ENCODE measurements at places on chromosomes 6 and 20.

- peak; percentile 46 for DNase-seq
Observed at GRCh38 chr6:63272397-63272796, 47.4 kb downstream of the LGSN start.

GRCh38 chr6:147768969-147769368, 260.5 kb downstream of the SAMD5 start:
- no peak for DNase-seq

DNA sequence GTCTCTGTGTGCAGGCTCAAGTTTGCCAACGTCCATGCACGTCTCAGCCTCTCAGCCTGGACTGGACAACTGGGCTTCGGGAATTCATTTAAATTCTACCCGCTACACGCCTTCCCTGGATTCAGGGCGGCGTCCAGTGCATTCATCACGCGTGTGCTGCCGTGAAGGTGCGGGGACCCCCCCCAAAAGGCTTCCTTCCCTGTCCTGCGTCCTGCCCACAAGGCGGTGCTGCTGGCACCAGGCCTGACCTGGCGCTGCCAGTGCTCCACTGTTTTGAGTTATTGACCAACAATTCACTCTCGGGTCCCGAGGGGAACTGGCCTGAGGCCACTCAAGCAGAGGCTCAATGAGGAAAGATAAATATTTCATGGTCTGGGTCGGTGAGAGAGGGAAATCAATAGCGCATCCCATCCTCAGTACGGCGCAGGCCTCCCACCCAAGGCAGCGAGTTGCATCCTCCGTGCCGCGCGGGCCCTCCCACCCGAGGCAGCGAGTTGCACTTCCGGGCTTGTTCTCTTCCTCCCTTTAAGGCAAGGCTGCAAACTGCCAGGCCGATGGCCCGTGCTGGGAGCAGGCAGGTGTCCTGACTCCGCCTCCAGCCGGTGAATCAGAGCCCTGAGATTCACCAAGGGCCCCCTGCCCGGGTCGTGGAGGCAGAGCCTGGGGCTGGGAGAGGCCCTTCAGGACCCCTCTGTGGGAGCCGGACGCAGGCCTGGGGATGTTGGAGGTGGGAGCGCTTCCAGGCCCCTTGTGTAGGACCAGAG, 22.8 kb upstream of the BHLHE23 start:
- DNase-seq = no peak

DNA sequence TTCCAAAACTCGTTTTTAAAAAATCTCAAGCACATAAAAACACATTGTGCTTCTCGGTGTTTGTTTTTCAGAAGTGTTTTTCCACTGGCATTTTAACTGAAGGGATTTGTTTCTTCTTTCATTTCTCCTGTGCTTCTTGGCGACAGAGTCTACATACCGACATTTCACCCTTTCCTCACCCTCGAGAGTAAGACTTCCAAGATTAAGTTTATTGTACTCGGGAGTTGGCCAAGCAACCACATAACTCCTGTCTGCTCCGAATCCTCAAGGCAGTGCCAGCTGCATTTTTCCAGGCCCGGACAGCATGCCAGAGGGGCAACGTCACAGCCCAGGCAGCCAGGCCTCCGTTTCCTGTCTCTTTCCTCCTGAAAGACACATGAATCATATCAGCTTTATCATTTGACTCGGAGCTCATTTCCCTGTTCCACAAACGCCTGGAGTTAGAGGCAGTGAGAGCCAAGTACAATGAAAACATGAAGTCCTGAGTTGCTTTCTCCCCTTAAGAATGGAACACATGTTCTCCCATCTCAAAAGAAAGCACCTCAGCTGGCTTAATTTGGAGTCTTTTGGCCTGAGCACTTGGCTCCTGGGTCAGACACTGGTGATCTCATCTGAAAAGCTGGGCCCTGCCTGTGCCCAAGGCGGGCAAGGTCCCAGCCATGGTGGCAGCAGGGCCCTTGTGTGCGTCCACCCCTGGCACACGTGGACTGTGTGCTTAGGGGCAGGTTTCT, 23.2 kb upstream of the FAM50B start:
- DNase-seq = peak; percentile 93

GRCh38 chr6:17640477-17640917, 40.4 kb downstream of the FAM8A1 start:
- DNase-seq = no peak

DNA sequence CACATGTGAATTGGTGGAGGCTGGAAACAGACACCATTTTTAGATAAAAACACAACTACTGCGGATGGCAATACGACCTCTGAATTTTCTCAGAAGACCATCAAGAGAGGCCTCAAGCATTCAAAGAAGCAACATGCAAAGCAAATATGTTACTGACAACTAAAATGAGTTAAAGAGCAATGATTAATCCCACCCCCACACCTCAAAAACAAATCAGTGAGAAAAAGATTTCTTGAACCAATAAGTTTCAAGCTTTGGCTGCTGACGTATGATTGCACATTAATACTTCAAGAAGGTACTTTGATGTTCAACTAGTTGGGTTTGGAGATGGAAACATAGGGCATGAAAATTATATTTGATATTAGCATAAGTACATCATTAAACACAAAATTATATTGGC, 982 bp downstream of the MMUT start:
- DNase-seq = peak; percentile 12

DNA sequence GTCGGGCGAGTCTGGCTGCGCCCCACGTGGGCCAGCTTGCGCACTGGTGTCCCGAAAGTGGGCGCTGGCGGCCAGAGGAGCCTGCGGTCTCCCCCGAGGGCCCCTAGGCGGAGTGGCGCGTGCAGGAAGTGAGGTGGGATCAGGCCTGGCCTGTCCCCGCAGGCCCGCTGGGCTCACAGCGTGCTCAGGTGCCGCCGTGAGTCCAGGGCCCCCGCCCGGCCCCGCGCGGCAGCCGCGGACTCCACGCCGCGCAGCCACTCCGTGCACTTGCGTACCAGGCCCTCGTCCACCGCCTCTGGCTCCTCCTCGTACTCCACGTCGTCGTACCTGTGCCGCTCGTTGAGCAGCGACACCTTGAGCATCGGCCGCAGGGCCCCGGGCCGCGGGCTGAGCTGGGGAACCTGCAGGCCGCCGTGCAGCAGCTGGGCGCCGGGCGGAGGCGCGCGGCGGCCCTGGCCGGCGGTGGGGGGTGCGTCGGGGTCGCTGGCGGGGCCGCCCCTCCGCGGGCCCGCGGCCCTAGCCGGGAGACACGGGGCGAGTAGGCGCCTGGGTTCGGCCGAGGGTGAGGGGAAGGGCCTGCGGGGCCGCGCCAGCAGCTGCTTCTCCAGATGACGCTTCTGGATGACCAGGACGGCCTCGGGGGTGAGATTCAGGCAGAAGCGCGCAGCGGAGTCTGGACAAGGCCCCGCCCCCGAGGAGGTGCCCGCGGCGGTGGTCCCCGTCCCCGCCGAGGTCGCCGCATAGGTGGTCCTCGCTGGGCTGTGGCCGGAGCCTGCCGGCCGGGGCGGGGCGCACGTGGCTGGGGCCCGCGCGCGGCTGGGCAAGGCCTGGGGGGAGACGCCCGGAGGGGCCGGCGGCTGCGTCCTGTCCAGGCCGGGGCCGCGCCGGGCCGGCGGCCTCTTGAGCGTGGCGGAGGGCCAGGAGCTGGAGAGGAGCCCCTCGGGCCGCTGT, 835 bp downstream of the PRR18 start:
- no peak for DNase-seq

DNA sequence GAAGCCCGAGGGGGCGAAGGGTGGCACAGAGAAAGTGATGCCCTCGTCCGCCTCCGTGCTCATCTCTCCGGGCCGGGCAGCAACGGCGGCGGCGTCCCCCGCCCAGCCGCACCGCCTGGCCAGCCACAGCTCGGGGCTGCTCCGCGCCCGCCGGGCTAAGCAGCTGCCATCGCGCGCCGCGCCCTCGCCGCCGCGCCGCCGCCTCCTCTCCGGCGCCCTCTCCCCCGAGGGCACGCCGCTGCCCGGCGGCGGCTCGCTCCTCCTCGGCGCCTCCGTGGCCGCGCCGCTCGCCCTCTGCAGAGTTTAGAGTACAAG, 225 bp downstream of the MAP3K5 start:
- no peak for DNase-seq

GRCh38 chr6:42210551-42210950, 7.1 kb downstream of the MRPS10 start:
- no peak for DNase-seq

DNA sequence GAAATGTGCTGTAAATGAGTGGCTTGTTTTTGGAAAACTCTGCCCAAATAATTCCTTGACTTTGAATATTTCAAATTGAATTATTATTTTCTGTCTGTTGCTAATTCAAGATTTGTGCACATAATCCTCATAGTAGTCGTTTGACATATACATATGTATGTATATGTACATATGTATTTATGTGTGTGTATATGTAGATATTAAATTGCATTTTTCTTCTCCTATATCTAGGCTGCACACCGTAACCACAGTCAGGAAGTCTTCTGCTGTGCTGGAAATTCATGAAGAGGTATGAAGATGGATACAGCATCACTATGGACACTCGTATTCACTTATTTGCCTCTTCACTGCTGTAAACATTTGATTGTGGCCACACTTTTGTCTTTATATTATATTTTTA, 29.6 kb downstream of the OPN5 start:
- DNase-seq = no peak

DNA sequence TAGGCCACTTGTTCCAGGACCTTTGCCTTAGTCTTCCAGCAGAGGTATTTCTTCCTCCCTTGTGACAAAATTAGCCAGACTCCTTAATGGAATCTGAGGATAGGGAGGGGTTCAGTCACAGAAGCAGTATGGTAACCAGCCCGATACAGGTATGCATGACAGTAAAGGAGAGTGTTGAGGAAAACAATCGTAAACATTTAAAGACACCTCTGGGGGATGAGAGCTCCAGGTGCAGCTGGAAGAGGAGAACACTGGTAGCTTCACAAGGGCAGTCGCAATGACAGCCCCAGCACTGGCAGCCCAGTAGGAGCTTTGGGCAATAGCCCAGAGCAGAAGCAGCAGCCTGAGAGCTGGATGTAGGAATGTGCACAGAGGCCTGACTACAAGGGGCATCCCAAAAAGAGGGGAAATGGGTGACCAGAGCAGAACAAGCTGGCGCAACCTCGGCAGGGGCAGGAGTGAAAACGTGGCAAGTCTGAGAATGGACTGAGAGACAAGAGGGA, 344.9 kb upstream of the JAG1 start:
- no peak for DNase-seq

DNA sequence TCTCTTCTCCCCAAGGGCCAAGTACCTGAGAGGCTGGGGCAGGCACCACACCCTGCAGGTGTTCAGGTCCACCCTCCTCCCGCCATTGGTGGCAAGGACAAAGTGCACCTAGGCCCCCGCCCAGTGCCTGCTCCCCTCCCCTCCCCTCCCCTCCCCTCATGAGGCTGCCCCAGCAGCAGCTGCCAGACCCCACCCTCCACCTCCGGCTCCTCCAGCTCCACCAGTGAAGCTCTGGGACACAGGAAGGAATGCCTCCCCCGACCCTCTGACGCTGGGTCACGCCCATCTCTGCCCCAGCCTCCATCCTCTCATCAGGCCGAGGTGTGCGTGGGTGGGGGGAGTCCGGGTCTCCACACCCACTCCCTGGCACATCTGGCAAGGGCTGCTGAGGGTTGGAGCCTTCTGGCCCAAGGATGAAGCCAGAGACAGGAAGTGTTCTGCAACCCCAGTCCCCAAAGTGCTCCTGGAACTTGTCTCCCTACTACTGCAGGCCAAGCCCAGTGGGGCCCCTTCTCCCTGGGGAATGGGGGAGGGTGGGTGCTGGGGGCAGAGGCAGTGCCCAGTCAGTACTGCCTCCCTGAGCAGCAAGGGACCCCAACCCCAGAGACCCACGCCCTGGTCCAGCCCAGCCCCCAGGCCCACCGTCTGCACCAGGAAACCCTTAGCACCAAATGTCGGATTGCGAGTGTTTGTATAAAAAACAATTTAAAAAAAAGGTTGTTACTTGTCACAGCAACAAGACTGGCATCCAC, 1.6 kb upstream of the UCKL1 start:
- DNase-seq = peak; percentile 44

GRCh38 chr6:42118162-42119001, 24.0 kb downstream of the C6orf132 start:
- peak; percentile 88 for DNase-seq

DNA sequence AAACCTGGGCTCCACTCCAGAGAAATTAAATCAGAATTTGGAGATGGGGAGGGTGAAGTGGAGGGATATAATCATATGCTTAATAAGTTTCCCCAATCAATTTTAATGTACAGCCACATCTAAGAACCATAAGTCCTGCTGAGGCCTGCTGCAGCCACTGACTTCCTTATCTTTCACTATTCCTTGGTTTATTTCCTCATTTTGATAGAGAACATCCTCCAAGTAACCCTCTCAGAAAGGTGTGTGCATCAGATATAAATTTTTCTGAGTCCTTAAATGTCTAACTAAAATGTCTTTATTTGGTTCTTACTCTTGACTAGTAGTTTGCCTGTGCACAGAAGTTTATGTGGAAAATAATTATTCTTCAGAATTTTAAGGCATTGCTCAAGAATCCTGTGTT, 23.7 kb upstream of the SIRT5 start:
- no peak for DNase-seq

DNA sequence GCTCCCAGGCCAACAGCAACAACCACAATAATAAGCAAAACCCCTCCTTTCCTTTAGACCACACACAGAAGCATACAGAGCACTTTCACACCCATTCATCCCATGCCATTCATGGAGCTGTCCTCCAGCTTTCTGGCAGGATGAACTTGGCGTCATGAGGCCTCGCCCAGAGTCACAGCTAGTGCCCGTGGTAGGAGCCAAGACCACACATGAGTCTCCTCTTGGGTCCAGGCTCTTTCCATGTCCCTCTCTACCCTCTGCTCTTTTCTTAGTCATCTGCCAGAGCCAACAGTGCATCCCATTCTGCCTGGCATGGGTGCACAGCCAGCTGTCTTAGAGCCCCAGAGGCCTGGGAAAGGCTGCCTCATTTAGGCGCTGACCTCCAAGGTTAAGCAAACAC, 1.8 kb upstream of the TGM3 start:
- DNase-seq = no peak

DNA sequence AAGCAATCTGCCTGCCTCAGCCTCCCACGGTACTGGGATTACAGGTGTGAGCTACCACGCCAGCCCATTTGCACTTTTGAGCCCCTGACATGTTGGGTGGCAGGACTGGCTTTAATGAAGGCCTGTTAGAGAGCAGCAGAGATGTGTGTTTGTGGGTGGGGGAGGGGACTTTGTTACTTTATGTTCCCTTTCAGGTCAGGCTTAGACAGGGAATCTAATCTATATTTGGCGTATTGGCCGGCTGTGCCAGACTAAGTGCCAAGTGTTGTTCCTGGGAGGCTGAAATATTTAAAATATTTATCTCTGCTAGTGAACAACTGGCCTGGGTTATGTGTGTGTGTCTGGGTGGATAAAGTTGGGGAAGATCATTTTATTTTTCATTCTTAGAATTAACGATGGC, 6.1 kb downstream of the GMPR start:
- DNase-seq = no peak
